ENCODE measurements at places on chromosomes 3 and 15. TPM values are rescaled to one million over a fixed set of nuclear protein-coding genes. Genes with fewer than 3 reads are reported as not detected.

Gene KCNMB3
- 1.2 TPM for total RNA-seq

Gene ZIC1
- total RNA-seq: not detected

Gene CCDC39
- not detected for total RNA-seq

Gene USF3
- total RNA-seq: 3.6 TPM

Gene GABRR3
- not detected for total RNA-seq

Gene MUC4
- under 0.01 TPM for total RNA-seq

Gene OR5H1
- total RNA-seq: not detected

Gene PPP1R14D
- not detected for total RNA-seq

Gene GOLGA8R
- total RNA-seq: 1.9 TPM

Gene DCP1A
- total RNA-seq: 10.2 TPM

Gene HRG
- total RNA-seq: not detected

Gene CTXN2
- under 0.01 TPM for total RNA-seq

Gene CHP1
- total RNA-seq: 64.0 TPM

Gene EPHB1
- 0.81 TPM for total RNA-seq

Gene KNL1
- 8.2 TPM for total RNA-seq

Gene C3orf20
- total RNA-seq: under 0.01 TPM

Gene KCNMB2
- not detected for total RNA-seq

Gene GMNC
- under 0.01 TPM for total RNA-seq
